ENCODE measurements at places on chromosomes 5 and 9.
A peak's percentile ranks its signal among the peaks of the same experiment; 100 is the strongest.

DNA sequence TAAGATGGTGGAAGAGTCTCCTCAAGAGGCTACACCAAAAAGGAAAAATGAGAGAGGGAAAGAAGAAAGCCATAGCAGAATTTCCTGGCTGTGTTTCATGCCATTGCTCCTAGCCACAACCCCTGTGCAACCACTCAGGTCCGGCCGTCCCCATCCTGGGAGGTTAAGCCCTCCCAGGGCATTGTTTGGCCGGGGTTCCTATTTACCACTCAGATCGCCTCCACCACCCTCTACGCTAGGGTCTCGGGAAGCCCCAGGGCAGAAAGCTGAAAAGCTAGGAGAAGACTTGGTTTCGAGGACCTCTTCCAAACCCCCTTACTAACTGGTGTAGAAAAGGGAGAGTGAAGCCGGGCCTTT, 715 bp downstream of the RC3H2 start:
- DNase-seq: peak; percentile 54

- DNase-seq: no peak
Observed at GRCh38 chr5:154298065-154298464, 107.5 kb downstream of the GALNT10 start.

- no peak for DNase-seq
Observed at GRCh38 chr5:8317335-8317734, 448.4 kb downstream of the MTRR start.

GRCh38 chr5:135047347-135047695, 13.3 kb upstream of the PITX1 start:
- DNase-seq: no peak

- no peak for DNase-seq
Observed at GRCh38 chr5:156667616-156668015, 182.5 kb upstream of the PPP1R2B start.

DNA sequence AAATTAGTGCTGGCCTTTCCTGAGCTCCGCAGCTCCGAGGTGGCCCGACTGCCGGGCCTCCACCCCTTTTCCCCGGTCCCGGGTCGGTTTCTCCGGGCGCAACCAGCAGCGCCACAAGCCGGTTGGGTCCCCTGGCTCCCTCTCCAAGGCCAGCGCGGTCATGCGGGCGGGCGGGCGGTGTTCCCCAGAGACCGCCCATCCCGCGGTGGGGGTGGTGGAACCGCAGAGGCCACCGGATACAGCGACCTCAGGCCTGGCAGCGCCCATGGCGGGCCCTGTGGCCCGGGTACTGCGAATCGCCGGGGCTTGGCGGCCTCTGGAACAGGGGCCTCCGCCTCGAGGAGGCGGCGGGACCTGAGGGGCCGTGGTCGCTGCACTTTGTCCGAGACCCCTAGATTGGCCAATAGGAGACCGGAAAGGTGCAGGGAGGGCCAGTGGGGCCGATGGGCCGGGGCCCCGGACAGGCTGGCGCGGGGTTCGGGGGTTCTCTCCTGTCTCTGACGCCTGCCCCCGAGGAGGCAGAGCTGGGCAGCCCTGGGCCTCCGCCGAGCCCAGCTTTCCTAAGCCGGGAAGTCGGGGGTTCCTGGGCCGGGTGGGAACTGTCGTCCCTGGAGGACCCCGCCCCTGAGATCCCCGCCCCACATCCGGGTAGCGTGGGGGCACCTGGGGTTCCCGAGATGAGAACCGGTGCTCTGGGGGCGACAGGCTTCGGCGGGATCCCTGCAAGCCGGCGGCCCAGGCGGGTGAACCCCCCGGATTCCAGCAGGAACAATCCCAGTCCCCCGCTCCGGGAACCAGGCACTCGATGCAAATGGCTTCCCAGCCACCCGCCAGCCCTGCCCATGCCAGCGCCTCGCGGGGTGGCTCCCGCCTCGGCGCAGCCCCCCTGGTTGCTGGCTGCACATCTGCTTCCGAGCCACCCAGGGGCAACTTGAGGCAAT, 293.9 kb downstream of the ZSWIM6 start:
- DNase-seq: peak; percentile 59

DNA sequence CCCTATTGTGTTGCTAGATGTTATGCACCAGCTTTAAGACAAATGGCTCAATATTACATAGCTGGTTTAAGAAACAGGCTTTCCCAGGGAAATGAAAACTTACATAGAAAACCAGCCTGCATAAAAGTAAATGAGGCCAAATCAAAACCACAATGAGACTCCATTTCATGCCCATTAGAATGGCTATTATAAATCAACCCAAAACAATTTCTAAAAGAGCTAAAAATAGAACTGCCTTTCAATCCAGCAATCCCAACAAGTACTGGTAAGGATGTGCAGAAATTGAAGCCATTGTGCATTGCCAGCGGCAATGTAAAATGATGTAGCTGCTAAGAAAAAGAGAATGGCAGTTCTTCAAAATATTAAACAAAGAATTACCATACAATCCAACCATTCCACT, 1170.0 kb upstream of the CDH9 start:
- DNase-seq: no peak

DNA sequence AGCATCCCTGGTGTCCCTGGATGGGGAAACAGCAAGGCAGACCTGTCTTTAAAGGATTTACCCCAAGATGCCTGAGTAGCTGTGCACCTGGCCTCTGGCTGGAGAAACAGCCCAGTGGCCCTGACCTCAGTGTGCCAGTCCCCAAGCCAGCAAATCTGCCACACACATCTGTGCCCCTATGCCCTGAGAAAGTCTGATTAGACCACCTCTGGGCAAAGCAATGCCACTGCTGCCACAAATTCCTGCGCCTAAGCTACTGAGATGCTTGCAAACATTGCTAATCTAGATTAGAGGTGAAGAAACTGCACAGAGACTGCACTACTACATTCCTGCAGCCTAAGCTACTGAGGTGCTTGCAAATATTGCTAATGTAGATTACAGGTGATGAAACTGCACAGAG, 269.6 kb downstream of the CEMIP2 start:
- no peak for DNase-seq

DNA sequence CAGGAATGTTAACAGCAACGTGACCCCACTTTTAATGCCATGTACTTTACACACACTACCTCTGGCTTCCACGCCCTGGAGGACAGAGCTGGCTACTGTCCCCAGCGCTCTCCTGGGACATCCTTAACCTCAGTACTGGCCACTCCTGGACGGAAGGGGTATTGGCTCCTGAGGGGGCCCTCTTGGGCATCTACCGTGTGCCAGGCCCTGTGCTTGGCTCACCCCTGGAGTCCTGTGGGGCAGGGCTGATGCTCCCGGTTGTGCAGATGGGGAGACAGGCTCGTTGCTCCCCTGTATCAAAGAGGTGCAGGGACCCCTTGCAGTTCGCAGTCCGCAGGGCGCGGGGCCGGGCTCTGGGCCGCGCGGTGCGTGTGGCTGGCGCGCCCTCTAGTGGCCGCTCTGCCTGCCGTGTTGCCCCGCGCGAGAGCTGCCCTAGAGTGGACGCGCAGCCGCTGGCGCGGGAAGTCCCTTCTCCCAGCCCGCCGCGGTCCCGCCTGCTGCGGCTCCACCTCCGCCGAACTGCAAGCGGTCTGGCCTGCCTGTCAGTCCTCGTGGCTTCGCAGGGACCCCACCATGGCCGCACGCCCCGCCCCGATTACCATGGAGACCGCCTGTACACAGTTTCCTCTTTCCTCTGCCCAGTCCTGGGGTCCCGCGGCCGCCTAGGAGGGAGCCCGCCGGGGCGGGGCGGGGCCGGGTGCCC, at the start of gene WDR38:
Gene WDR38, plus strand, starts transcription at position 632 of the 703 bp plus-strand sequence. CDS start 72 bp downstream, outside the sequence.
- peak; percentile 85 for DNase-seq

GRCh38 chr9:76911971-76912370, 6.1 kb upstream of the PRUNE2 start:
- no peak for DNase-seq

DNA sequence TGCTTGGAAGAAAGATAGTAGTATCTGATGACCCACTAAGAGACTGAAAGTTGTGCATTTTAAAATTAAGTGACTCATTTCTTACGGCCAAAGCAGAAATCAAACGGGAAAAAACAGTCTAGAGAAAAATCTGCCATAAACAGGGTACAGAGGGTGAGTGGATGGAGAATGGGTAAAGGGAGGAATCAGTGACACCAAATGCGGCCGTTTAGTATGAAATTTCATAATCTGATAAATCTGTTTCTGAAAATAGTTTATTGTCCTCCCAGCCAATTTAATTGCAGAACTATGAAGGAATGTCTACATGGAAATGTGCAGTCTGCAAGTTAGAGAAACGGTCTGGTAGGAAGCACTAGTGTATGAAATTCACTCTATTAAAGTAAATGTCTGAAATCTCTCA, 39.5 kb downstream of the ADAMTS12 start:
- DNase-seq: no peak

Data from activated CD4-positive, alpha-beta T cell treated with anti-CD3 and anti-CD28 coated beads for 36 hours (primary cell).